Activated naive CD4-positive, alpha-beta T cell (primary cell): ENCODE measurements at places on chromosomes 13 and 19.

GRCh38 chr13:64725492-64725891 is 2504.6 kb downstream of the PCDH9 start:
- DNase-seq: no peak

- DNase-seq: no peak
These were observed 2.5 kb upstream of the PDX1 start for GRCh38 chr13:27917121-27917947.

GRCh38 chr13:77139306-77139705 is 112.3 kb upstream of the FBXL3 start:
- no peak for DNase-seq

DNA sequence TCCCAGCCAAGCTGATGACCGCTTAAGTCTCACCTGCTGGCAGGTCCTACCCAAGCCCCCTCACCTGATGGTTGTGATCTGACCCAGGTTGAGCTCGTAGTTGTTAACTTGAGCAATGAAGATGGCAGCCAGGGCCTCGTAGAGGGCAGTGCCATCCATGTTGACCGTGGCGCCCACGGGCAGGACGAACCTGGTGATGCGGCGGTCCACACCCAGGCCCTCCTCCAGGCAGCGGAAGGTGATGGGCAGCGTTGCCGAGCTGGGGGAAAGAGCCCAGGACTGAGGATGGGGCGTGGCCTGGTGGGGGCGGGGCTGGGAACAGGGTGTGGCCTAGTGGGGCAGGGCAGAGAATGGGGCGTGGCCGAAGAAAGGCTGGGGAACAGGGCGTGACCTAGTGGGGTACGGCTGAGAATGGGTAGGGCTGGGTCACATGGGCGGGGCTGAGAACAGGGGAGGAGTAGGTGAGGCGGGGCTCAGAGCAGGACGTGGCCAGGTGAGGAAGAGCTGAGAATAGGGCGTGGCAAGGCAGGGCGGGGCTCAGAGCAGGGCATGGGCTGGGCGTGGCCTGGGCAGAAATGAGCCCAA is 12.9 kb downstream of the OR7C2 start:
- DNase-seq: no peak

DNA sequence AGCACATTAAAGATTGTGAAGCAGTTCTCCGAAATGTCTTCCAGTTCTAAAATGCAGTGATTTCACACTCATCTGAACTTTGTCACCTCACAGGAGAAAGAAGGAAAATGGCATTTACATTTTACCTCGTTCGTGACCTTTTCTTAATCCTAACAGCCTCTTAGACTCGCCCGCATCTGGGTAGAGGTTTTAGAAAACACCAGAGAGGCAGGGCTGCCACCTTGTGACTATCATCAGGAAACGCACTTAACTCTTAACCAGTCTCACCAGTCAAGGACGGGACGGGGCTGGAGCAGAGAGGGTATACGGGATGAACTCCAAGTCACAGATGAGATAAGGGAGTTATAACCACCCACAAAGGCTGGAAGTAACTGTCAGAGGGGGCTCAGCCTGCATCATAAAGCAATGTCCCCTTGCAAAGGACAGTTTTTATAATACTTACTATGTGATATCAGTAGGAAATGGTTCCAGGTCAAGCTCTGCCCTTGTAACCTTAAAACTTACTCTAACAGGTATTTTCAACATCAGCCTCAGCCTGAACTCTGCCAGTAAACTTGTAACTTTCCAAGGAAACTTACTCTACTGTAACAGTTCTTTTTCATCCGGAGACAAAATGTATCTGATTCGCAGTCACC is 8.6 kb upstream of the CEACAM6 start:
- no peak for DNase-seq

DNA sequence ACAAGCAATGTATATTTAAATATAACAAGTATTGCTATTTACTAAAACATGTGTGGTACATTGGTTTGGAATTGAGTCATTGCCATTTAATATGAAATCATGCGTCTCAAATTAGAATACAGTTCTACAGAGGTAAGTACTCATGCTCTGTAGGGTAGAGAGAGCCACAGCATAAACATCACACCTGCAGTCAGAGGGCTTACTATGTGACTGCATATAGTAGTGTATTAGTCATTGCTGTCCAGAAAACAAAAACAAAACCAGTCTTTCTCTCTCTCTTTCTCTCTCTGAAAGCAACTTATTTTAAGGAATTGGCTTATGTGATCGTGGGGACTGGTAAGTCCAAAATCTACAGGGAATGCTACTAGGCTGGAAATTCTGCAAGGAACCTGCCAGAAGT is 370.3 kb downstream of the GPC5 start:
- no peak for DNase-seq

DNA sequence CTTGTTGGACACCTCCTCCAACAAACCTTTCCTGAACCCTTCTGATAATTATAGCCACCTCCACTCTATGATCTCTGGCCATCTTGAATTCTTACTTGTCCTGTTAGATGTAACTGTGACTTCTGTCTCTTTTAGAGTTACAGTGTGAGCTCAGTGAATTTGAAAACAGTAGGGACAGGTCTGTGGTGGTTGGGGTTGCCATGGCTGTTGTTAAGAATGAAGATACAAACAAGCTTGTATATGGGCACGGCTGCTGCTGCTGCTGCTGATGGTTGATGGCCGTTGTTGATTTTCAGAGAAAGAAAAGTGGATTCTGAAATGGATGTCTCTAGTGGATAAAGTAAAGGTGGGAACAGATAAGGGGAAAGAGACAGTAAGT is 101.5 kb downstream of the STARD13 start:
- no peak for DNase-seq

- DNase-seq: no peak
These were observed 766.4 kb downstream of the GPC5 start for GRCh38 chr13:92164822-92165221.

DNA sequence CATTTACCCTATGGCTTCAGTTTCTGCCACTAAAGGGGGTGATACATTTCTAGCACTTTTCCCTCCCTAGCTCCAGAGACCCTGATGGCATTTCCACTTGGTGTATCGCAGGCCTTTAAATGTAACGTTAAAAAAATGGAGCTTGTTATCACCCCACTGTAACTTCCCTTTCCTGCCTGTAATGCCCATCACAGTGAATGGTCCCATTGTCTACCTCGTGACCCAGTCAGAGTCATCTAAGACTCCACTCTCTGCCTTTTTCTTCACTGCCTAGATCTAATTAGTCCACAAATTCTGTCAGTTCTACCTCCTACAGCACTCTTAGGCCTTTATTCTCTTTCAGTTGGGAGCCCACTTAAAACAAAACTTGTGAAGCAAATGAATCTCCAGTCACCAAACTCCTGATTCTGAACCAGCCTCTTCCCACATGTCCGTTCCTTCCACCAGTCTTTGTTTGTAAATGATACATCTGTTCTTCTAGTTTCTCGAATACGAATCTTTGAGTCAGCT is 64.8 kb downstream of the NHLRC3 start:
- DNase-seq: no peak

DNA sequence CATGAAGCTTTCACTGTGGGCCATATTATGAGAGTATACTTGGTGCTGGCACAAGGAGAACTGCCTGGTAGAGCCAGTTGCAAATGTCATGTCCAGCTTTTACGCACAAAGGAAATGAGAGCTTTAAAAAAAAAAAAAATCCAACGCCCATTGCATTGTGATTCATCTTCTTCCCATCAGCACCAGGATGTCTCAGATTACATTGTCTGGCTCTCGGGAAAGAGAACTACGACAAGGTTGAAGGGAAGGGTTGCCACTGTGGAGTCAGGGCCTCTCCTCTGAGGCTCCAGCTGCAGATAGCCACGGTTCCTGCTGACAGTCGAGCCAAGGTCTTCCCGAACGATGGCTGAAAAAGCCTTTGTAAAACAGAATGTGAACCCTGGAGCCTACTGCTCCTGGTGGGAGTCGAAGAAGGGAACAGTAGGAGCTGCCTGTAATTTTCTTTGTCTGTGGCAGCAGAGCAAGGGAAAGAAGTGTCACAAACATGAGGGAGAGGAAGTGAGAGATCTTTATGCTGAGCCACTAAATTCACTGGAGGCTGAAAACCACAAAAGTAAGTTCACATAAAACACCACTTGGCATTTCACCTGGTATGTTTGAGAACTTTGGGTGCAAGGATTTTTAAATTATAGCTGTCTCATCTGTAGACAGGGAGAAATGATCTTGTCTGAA is 704.7 kb downstream of the DIAPH3 start:
- DNase-seq: no peak

GRCh38 chr19:43780706-43781525 is at the start of gene KCNN4:
KCNN4 (minus strand) TSS chr19:43780973; CDS start chr19:43780861, 112 bp downstream.
- DNase-seq: peak; percentile 14

DNA sequence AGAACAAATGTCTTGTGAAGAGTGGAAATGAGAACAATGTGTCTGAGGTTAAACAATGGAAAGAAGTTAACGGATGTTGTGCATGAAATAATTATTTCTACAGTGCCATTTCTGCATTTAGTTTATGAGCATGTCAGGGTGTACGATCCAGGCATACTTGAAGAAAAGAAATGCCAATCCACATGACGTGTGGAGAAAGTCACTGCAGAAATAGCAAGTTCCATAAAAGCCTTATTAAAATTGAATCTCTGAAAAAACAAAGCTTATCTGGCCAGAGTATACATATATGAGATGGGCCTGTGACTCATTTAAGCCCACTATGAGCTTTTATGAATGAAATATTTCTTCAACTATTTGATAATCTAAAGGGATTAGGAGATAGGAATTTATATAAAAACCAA is 426.1 kb downstream of the EFNB2 start:
- DNase-seq: no peak

DNA sequence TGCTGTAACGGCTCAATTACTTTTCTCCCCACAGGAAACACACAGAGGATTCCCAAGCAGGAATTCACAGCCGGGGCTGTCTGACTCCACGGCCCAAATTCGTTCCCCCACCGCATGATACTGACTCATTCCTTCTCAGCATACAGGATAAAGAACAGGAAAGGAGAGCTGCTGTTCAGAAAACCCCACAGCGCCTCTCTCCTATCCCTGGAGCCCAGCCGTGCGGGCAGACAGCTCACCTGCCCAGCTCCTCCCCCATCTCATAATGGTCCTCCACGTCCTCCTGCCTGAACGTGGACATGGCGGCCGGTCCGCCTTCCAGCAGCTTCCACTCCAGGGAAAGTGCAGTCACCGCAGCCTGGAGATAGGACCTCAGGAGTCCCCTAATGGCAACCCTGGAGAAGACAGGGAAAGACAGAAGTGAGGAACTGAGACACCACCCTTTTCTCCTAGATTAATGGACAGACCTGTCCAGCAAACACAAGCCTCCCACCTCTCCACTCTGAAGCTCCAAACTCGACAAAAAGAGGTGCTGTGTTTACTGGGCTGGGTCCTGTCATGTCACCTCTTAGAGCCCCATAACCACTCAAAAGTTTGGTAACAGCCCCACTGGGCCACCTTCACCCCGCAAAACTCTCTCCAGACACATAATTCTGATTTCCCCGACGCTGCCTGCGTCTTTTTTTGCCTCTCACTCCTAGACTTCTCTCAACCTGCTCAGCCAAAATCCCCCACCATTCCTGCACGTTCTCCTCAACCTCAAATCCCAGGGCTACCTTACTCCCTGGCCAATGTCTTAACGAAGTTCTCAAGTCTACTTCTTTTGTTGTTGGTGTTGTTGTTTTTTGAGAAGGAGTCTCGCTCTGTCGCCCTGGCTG is 1.2 kb downstream of the DAPK3 start:
- no peak for DNase-seq

GRCh38 chr19:32165750-32166149 is 179.7 kb upstream of the ZNF507 start:
- no peak for DNase-seq

DNA sequence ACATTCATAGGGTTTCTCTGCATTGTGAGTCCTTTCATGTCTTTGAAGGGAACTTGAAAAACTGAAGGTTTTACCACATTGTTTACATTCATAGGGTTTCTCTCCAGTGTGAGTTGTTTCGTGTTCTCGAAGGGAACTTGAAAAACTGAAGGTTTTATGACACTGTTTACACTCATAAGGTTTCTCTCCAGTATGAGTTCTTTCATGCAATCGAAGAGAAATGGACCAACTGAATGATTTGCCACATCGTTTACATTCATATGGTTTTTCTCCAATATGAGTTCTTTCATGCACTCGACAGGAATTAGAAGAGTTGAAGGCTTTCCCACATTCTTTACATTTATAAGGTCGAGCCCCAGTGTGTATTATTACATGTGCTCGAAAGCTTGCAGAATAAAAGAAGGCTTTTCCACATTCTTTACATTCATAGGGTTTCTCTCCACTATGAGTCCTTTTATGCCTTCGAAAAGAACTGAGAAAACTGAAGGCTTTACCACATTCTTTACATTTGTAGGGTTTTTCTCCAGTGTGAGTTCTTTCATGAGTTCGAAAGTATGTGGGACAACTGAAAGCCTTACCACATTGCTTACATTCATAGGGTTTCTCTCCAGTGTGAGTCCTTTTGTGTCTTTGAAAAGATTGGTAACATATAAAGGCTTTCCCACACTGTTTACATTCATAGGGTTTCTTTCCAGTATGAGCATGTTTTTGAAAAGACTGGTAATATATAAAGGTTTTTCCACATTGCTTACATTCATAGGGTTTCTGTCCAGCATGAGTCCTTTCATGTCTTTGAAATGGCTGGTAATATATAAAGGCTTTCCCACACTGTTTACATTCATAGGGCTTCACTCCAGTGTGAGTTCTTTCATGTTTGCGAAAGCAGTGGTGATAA is 20.7 kb downstream of the ZNF14 start:
- DNase-seq: no peak

GRCh38 chr19:55683449-55684261 is 8.6 kb downstream of the EPN1 start:
- DNase-seq: no peak

DNA sequence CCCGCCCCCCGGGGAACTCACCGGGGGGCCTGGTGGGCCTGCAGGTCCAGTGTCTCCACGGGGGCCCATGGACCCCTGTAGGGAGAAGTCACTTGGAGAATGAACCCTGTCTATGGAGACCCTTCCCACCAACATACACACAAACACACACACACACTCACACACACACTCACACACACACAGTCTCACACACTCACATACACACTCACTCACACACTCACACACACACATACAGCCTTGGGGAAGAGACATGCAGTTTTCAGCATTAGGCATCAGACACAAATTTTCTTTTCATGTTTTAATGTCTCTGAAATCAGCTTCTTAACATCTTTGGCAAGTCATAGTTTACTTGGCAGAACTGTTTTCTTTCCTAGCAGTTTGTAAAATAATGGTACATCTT is 31.0 kb upstream of the OLFM2 start:
- no peak for DNase-seq

DNA sequence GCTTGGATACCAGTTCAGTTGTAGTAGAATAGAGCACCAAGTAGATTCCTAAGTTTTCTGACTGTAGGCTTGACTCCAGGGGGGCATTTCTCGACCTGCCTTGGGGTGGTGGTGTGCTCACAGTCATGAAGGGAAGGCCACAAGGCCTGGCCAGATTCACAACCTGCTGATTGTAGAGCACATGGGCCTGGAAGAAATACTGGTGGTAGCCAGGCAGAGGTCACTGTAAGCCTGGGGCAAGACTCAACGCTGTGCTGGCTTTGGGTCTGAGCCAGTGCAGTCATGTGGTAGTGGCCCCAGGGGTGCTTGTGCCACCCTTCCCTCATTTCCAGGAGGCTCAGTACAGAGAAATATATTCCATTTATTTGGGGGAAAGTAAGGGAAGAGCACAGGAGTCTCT is 832.3 kb upstream of the SLC10A2 start:
- DNase-seq: no peak
